ENCODE measurements at places on chromosomes 2 and 18.

GRCh38 chr2:53530126-53530525 is 237.5 kb upstream of the CHAC2 start:
- no peak for DNase-seq

DNA sequence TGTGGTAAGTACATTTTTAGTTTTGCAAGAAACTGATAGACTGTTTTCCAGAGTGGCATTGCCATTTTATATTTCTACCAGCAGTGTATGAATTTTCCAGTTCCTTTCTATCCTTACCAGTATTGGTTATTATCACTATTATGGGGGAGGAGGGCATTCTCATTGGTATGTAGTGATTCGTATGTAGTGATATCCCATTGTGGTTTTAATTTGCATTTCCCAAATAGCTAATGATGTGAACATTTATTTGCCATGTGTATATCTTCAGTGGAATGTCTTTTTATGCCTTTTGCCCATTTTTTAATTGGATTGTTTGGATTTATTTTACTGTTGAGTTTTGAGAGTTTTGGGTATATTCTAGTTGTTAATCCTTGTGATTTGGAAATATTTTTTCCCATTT is 16.9 kb downstream of the EIF5B start:
- no peak for DNase-seq

DNA sequence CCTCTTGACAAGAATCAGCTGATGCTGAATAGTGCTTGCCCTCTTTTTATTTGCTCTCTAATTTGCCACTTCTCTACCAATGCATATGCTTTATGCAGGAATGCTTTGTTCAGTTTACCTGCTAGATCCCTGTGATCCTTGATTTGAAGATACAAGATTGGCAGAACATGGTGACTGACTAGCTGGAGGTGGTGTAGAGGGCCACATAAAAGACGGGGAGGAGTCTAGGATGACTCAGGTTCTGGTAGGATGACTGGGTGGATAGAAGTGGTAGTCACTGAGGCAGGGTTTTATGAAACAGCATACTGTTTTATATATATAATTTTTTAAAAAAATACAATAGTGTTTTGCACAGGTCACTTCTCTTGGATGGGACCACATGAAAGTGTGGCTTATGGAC is 6.3 kb upstream of the ADGRF3 start:
- DNase-seq: no peak

DNA sequence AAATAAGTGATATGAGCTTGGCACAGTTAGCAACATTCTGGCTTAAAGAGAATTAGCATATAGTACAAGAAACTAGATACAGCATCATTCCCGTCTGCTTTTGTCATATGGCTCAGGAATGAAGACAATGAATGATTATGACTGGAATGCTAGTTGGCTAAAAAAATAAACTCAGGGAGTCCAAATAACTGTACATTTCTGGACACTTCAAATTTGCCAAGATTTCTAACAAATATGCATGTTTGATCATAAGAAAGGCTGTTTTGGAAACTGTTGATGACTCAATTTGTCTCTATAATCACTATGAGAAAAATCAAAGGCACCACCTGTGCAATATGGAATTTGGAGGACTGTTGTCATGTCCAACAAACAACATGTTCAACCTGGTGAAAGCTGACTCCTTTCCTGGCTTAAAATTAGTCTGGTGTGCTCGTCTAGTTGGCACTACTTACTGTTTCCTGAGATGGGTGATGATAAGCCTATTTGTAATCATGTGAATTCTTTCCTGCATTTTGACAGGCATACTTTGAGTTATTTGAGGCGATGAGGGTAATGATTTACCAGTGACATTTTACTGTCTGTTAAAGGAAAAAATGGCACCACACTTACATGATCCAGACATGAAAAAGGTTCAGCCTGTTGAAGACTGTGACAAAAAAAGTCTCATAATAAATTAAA is 133.9 kb upstream of the CDH20 start:
- DNase-seq: no peak

- no peak for DNase-seq
Observed at GRCh38 chr2:173571887-173572680, 217.4 kb downstream of the CDCA7 start.

DNA sequence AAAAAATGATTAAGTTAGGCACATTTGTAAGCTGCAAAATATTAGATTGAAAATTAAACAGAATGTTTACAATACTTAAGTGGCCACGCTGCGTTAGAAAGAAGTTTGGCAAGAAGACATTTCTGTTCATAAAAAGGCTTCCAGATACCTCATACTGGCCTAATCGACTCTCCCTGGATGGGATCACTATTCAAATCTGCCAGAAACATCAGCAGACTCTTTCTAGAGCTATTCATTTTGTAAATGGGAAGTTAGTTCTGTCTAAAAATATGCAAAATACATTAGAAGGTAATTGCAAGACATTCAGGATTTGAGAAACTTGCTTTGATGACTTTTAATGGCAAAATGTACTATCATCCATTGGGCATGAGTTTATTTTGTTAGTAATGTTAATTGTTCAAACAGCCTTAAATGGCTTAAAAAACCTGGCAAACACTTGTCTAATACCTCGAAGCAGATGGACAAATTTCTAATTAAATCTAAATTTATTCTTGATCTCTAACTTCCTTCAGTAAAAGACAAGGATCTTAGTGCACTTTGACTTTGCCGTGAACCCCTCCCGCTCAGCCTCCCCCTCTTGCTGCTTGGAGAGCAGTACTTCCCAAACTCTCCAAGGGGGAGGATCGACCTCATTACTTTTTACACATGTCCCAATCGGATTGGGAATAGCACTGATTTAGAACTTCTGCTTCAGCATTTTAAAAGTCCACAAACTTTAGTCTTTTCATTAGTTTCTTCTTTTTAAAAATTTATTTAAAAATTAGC is 103.5 kb downstream of the SMIM21 start:
- no peak for DNase-seq

DNA sequence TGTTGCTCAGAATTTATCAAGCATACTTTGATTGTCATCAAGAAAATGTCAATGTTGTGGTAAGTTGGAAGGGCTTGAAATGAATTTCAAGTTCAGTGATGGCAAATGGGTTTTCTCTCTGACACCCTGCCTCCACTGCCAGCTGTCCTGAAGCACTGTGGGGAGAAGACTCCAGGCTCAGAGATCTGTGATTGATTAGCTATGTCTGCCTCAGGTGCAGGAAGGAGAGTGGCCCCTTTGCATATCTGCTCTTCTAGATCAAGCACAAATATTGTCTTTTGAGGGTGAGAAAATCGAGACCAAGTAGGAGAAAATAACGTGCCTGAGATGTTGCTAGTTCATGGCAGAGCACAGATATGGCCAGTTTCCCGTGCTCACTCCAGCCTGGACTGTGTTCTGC is 178.8 kb upstream of the GLI2 start:
- DNase-seq: no peak

DNA sequence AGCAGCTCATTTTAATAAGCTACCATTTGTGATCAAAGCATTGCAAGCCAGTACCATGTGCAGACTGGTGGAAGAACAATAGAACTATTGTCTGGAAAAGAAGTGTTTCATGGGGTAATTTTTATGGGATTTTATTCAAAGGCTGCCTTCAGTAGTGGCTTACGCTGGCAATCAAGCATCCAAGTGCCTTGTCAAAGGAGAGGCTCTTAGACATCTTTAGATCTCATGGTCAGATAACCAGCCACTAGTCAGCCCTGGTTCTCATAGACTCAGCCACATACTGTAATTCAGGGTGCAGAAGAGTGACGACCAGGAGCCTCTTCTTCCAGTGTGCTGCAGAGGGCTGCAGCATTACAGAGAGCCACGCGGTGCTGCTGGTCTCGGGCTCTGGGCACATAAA is 98.5 kb upstream of the NOSTRIN start:
- DNase-seq: no peak

GRCh38 chr18:12373116-12373770 is 3.8 kb downstream of the AFG3L2 start:
- DNase-seq: no peak

- DNase-seq: no peak
Observed at GRCh38 chr2:258933-259332, 4.9 kb downstream of the SH3YL1 start.

GRCh38 chr2:186523791-186524190 is 37.7 kb downstream of the ZC3H15 start:
- no peak for DNase-seq

Measured in activated CD8-positive, alpha-beta memory T cell treated with anti-CD3 and anti-CD28 coated beads for 1 hour (primary cell).